ENCODE measurements at places on chromosomes 1 and 21.

DNA sequence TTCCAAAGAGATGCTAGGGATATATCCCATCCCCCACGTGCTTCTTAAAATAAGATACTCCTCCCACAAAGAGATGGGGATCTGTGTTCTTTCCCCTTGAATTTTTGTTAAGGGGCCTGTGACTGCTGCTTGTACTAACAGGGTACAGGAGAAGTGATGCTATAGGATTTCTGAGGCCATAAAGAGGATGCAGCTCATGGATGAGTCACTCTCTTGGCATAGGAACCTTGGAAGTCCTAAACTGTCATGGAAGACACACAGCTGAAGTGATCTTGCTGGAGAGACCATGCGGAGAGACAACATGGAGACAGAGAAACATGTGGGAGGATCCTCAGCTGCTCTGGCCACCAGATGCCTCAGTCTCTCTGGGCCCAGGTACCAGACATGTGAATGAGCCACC, 157.2 kb downstream of the S1PR1 start:
- no peak for DNase-seq

- no peak for DNase-seq
These were observed 17.3 kb downstream of the C1orf21 start for GRCh38 chr1:184403961-184404726.

GRCh38 chr1:101240041-101240430, 3.2 kb downstream of the S1PR1 start:
- no peak for DNase-seq

- no peak for DNase-seq
These were observed 2.1 kb downstream of the SLC66A1 start for GRCh38 chr1:19313961-19314882.

DNA sequence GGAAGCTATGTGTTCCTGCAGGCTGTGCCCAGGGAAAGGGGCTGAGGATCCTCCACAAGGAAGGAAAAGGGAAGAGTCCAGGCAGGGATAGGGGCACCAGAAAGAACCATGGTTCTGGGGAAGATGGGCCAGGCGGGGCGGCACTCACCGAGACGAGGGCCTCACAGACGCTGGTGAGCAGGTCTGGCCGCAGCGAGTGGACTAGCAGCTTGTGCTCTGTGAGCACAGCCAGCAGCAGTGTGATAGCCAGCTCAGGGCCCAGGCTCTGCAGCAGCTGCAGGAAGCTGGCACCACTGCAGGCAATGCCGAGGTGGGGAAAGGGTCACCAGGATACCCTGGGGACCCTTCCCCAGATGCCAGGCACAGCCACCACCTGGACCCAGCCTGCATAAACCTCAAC, 5.8 kb downstream of the DENND4B start:
- DNase-seq: no peak

DNA sequence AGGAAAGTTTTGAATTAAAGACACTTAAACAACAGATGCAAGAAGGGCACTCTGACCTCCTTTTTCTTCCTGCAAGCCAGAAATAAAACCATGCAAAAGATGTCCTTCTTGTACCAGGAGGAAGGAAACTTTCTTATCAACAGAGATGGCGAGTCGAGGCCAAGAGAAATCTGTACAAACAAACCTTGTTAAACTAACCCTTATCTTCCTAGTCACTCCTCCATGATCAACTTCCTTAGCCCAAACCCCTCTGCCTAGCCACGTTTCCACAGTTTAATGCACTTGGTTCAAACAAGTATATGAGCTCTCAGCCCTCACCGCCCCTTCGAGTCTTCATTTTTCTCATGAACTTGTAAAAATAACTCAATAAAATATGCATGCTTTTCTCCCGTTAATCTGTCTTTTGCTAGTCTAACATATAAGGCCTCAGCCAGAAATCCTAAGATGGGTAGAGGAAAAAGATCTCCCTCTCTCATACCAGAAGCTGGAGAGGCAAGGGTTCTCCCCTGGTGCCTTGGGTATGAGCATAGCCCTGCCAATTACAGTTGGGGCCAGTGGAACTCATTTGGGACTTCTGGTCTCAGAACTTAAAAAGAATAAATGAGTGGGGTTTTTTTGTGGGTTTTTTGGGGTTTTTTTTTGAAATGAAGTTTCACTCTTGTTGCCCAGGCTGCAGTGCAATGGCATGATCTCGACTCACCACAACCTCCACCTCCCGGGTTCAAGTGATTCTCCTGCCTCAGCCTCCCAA, 141.7 kb upstream of the SOD1 start:
- no peak for DNase-seq

GRCh38 chr1:3495776-3496745, 41.6 kb downstream of the ARHGEF16 start:
- DNase-seq: no peak

DNA sequence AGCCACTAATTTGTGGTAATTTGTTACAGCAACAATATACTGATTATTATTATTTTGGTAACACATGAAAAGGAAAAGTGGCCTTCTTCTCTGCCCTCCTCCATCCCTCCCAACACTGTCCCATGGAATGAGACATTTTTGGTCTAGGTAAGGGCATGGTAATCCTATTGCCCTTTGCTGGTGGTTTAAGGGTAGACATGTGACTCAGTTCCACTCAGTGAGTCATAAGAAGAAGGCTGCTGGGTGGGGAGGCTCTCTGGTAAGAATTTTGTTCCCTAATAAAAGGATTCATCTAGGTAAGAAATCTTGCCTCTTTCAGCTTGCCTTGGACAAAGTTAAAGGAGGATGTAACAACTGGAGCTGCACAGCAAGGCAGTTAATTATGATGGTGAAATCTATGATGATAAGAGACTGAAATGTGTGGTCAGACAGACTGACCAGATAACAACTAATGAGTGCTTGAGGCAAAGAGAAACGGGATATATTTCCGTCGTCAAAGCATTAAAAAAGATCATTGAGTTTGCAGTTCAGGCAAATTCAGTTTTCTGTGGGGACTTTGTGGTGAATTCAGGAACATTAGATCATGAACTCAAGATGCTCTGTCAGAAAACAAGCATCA, 232.0 kb upstream of the KCNK2 start:
- no peak for DNase-seq

DNA sequence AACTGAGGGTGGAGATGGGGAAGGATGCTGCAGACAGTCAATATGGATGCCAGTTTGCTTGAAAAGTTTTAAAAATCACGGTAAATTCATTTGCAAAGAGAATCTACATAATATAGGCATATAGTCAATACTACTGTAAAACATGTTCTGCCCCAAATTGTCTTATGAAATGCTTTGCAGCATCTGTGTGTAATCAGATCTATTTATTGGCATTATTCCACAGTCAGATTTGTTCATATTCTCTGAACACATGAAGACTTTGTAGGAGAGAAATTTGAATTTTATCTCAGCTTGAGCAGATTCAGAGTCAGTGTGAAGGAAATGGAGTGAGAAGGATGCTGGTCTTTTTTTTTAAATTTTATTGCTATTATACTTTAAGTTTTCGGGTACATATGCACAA, 88.5 kb downstream of the PLPPR4 start:
- DNase-seq: no peak

GRCh38 chr1:219031809-219032208, 141.9 kb upstream of the LYPLAL1 start:
- DNase-seq: no peak

DNA sequence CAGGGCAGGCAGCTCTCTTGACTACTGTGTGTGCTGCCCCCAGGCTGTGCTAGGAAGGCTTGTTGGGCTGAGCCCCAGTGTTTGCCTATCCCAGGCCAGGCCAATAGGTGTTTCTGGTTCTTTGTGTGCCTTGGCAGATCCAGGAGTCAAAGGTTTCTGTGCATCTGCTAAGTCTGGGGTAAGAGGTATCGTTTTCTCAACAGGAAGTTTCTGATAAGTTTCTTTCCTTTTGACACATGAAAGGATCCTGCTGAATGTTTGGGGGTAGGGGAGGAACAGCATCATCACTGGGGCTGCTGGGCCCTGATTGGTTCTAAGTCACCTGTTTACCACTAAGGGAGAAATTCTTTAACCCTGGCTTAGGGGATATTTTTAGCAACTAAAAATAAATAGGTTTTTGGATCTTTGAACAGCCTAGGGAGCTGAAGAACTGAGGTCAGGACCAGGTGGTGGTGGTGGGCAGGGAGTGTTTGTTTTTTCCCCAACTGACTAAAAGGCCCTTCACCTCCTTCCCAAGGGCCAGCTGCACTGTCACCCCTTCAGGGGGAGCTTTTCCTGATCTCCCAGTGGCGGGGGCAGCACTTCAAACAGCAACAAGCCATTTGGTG, 85.1 kb downstream of the KCNN3 start:
- DNase-seq: no peak

GRCh38 chr1:57736940-57737339, 313.1 kb upstream of the DAB1 start:
- DNase-seq: no peak

DNA sequence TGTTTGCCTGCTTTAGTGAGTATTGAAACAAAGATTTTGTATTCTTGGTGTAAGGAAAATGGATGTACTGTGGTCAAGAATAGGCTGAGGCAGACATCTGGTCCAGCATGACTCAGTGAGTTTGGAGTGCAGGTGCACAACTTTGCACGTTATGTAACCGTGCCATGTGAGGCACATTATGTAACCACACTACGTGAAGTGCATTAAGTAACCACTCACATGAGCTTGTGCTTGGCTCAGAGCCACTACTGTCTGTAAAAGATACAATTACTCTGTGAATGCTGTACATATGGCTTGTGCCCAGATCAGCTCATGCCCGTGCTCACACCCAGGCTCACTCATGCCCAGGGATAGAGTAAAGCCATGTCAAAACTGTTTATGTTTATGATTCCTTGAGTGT, 216.8 kb downstream of the CTH start:
- no peak for DNase-seq
